Cortex of kidney (tissue), 1 donor: ENCODE measurements at places on chromosomes 1 and 21.

DNA sequence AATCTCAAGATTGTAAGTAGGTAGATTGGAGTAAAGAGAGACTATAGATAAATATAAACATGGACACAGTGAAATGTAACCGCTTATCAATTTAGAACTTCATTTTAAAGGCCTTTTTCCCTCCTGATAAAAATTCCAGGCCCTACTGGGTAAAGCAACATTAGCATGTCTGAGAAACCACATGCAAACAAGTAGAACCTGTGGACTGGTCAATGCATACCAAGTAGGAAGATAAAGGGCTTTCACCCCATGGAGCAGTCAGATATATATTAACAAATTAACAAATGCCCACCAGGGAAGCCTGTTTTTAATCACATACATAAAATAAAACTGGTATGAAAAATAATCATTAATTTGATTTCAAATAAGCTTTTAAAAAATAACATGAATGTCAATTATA is 8.1 kb downstream of the DPH5 start:
- DNase-seq = no peak

- no peak for DNase-seq
Measured at GRCh38 chr1:185014941-185015340, 30.4 kb upstream of the RNF2 start.

- DNase-seq = no peak
Measured at GRCh38 chr1:57321776-57322175, 102.1 kb downstream of the DAB1 start.

DNA sequence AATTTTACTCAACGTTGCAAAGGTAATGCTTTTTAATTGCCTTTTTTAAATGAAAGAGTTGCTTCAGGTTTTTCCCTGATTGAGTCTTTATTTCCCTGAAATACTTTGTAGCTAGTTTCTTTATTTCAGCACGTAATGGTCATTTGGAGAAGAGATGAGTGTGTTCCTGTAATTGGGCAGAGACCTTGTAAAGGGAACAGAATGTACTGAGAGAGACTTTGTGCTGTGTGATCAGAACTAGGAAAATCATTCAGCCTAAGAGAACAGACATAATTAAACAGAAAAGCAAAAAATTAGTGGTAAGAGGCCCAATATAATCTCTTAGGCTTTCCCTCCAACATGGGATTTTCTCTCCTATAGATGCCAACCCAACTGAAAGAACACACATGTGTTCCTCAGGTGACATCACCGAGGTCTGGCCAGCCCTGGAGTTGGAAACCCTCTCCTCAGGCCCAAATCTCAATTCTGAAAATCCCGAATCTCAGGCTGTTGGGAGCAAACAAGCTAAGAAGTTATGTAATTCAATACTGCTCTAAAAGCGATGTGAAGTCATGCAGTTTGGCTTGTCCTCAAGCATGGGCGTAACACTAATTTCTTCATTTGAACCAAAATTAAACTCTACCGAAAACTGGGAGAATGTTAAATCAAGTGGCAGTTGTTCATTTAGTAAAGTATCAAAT is 102.0 kb downstream of the TGFB2 start:
- DNase-seq = no peak
